ENCODE measurements at places on chromosomes 11 and 22.

- no peak for DNase-seq
Measured at GRCh38 chr11:64146036-64146955, 19.6 kb downstream of the MACROD1 start.

DNA sequence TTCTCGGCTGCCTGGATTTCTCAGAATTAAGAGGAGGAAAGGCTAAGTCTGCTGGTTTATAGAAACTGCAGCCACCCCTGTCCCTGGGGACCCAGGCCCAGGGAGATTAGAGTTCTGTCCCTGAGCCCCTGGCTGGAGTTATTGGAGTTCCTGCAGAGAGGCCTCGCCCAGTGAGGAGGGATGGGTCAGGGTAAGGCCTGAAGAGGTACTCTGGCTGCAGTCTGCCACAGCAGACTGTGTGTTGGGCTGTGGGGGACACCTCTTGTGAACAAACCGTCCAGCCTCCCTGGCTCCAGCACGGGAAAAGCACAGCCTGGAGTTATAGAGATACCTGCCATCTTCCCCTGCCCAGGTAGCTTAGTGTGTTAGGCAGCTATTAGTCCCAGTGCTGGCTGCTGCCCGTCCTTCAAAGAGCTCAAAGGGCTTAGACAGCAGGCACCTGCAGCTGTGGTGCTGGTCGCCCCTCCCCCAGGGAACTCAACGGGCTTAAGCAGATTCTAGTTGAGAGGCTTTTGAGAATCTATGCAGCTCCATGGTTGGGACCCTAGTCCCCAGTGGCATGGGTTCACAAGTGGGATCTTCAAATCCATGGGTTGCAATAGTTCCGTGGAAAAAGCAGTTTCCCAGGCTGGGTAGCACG, 36.6 kb upstream of the MUC15 start:
- DNase-seq = no peak

DNA sequence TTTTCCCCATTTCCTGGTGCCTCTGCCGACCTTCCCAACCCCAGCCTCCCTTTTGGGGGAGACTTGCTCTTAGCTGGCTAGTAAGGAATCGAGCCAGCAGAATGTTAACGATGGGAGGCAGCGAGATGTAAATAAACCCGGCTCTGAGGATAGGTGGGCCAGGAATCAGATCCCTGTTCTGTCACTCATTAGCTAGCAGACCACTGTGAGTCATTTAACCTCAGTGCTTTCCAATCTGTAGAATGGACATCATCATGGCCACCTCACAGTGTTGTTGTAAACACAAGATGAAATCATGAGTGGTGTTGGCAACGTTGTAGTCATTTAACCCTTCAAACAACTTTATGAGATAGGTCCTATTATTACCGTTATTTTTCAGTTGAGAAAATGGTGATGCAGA, 208.6 kb downstream of the KIRREL3 start:
- no peak for DNase-seq

GRCh38 chr22:29570456-29570855, 10.5 kb downstream of the NIPSNAP1 start:
- no peak for DNase-seq

DNA sequence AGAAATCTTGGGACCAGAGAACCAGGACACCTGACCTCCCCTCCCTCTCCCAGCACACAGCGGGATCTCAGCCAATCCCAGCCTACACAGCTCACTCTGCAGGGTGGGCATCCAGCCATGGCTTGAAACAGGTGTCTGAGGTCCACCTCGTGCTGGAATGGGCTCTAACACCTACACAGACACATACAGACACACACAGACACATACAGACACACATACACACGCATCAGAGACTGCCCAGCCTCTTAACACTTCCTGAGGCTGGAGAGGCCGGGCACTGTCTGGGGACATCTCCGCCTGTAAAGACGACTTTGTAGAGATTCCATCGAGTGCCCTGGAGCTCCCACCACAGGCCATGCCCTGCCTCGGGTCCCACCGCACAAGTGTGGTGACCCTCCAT, 36.7 kb downstream of the CAPN1 start:
- DNase-seq = no peak

GRCh38 chr11:133545199-133545803, 13.0 kb upstream of the OPCML start:
- DNase-seq = no peak

GRCh38 chr11:58674609-58675008, 52.1 kb downstream of the CNTF start:
- no peak for DNase-seq

DNA sequence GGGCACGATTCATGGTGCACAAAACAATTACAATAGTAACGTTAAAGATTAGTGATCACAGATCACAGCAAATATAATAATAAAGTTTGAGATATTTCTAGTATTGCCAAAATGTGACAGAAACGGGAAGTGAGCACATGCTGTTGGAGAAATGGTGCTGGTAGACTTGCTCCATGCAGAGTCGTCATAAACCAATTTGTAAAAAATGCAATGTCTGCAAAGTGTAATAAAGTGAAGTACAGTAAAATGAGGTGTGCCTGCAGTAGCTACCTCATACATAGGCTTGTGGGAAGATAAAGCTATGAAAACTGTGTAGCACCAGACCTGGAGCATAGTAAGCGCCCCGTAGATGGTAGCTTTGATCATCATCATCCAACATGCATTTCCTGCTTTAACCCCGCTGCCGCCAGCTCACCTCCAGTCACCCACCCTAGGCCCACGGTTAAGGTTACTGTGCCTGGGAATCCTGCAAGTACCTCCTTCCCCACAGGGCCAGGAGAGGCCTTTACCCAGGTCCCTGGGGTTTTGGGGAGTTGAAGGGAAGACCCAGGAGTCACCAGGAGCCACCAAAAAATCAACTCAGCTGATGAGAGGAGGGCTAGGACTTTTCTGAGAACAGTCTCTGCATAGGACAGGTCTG, 59.2 kb downstream of the MYO7A start:
- DNase-seq = no peak

DNA sequence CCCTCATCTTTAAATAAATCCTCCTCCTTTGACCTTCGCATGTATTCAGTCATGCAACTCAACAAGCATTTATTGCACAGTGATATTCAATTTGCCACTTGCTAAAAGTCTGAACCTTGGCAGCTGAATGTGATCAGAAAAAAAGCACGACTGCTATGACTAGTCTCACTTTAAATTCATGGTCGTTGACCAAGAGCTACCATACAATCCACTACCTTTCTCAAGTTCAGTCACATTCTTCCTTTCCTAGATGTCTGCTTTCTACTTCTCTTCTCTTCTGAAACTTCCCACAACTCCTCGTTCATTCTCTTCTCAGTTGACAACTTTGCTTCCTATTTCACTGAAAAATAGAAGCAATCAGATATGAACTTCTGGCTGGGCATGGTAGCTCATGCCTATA, 2.0 kb upstream of the SAA1 start:
- no peak for DNase-seq

GRCh38 chr11:126310200-126310991, 6.5 kb downstream of the DCPS start:
- peak; percentile 75 for DNase-seq

DNA sequence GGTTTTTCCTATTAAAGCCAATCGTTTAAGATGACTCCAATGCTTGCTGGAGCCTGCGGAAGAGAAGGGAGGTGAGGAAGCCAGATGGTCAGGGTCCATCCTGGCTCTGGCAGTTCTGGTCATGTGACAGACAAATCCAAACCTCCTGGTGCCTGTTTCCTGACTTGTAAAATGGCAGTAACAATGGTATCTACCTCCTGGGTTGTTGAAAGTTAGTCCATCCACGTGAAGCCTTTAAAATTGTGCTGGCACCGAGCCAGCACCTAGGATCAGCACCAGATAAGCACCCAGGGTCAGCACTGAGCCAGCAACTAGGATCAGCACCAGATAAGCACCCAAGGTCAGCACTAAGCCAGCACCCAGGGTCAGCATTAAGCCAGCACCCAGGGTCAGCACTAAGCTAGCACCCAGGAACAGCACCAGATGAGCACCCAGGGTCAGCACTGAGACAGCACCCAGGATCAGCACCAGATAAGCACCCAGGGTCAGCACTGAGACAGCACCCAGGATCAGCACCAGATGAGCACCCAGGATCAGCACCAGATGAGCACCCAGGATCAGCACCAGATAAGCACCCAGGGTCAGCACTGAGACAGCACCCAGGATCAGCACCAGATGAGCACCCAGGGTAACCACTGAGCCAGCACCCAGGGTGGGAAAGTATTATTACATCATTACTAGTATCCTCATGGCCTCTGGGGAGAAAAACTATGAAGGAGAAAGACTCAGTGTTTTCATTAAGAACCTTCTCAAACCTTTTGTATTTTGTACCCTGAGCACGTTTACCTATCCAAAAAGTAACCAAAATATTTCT, 17.2 kb downstream of the KIAA0930 start:
- no peak for DNase-seq

DNA sequence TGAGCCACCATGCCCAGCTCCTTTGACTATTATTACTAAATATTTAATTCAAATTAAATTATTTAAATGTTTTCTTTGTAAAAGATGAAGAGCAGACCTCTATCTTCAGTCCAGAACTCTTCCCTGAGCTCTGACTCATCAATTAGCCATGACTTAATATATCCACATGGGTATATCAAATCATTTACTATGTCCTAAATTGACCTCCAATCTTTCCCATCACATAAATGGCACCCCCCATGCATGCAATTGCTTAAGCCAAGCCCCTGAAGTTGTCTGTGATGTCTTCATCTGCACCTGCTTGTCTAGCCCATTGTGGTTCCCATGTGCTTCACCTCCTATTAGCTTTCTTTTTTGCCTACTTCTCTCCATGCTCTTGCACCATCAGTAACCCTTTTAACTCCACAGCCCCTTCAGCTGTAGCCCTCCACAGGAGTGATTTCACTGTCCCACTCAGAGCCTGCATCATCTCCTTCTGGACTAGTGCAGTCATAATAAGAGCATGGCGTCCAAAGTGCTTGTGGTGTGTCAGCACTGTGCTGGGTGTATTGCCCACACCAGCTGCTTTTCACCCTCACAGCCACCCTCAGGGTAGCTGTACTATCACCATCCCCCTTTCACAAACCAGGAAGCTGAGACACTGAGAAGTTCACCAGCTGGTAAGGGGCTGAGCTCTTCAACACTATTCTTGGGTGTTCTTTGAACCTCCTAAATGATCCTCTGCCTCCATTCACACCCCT, 11.8 kb upstream of the THY1 start:
- no peak for DNase-seq

DNA sequence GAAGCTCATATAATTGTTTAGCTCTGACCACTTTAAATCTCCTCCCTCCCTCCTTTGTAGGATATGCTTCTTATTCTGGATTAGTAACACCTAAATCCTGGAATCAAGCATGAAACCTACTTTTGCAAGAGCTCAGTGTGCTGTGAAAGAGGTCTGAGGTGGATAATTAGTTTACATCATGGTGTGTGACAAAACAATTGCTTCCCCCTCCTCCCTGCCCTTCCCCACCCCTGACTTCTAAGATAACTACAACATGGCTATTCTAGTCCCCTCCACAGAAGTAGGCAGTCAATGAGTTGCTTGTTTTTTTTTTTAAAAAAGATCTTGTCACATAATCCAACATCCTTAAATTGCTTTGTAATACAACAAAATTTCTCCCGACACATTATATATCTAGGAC, 314.0 kb downstream of the CADM1 start:
- DNase-seq = no peak

- no peak for DNase-seq
Measured at GRCh38 chr22:36301851-36302250, 48.9 kb downstream of the APOL1 start.

- DNase-seq = no peak
Measured at GRCh38 chr11:89235976-89236375, 58.3 kb downstream of the TYR start.

DNA sequence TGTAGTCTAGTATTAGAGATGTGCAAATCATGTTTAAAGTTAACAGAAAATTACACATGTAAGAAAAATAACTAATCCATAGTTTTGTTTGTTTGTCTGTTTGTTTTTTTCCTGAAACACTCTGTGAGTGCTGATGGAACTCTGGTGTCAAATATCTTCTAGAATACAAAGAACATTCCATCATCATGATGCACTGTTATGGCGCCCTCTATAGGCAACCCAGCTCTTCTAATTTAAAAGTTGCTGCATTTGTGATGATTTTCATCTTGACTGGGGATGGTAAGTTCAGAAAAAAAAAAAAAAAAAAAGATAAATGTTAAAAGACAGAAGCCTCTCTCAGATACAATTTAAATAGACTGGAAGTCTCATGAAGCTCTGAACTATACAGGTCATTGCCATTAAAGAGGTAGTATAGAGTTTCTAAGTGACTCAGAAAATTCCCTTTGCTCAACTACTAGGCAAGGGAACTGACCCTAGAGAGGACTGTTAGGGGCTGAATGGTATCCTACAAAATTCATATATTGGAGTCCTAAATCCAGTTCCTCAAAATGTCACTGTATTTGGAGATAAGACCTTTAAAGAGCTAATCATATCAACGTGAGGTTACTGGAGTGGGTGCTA, 597.2 kb upstream of the ANO3 start:
- DNase-seq = no peak

GRCh38 chr11:45772986-45773785, 31.8 kb upstream of the SLC35C1 start:
- DNase-seq = no peak

DNA sequence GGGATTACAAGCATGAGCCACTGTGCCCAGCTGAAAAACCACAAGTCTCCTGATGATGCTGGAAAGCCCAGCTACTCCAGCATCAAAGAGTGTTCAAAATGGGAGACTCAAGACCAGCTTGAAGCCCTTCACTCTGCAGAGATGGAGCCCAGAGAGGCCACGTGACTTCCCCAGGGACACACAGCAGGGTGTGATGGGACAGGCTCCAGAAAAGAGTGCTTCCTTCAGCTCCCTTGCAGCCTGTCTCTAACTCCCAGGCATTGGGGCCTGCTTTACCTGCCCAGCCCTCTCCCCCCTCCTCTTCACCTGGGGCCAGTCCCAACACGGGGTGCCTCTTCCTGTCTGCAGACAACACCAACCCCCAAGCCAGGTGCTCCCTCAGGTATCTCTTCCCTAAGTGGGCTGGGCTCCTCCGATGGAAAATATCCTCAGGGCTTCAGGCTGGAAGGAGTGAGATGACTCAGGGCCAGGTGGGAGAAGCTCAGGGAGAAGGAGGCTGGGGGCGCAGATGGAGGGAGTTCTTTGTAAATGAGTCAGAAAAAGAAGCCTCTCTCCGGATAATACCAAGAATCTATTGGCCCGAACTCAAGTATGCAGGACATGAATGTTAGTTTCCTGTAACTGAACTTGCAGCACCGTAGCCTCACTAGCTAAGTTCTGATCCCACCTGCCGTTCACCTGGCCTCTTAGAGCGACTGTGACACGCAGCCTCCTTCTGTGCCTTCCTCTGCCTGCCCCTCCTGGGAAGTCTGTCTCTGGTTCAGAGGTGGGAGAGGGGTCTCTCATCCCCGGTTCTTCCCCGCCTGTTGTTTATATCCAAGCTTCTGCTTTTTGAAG, 326.6 kb downstream of the MN1 start:
- no peak for DNase-seq

- DNase-seq = no peak
Measured at GRCh38 chr11:121299417-121299816, 6.8 kb downstream of the SC5D start.

- no peak for DNase-seq
Measured at GRCh38 chr11:11813288-11813962, 28.3 kb upstream of the USP47 start.

DNA sequence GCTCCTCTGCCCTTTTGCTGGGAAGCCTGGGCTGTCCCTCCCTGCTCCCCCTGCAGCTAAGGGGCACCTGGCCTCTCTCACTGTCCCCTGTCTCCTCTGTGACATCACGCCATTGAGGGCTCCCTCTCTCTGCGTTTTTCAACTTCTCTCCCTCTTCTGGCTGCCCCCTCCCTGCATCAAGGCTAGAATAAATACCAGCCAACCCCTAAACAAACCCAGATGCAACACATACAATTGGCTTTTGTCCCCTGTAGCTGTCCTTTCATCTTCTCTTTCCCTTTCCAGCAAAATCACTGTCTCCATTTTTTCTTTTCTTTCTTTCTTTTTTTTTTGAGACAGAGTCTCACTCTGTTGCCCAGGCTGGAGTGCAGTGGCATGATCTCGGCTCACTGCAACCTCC, 3.3 kb upstream of the MIEF1 start:
- no peak for DNase-seq

Measured in NCI-H2081 (cell line).